ENCODE measurements at places on chromosomes 12 and 14.

GRCh38 chr14:102507081-102507856 is 2.3 kb downstream of the ANKRD9 start:
- DNase-seq, result no peak

DNA sequence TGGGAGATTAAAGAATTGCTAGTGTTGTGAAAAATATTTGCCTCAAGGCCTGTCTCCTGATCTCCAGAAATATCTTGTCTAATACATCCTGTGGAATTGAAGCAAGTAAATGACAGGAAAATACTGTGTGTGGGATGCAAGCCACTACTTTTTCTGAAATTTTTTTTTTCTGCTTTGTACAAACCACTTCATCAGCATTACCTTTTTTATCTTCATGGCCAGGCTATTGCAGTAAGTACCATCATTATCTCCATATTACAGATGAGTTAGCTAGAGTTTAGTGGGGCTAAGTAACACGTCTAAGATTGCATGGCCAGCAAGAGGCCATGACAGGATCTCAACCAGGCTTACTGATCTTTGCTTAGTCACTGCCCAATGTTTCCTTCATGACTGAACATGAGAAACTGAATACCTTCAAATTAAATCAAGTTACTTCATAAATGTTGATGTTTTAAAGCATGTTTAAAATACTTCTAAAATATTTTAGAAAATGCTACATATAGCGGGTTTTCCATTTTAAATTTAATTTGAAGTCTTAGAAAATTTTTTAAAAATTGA is 273.7 kb downstream of the SLC6A15 start:
- no peak for DNase-seq

DNA sequence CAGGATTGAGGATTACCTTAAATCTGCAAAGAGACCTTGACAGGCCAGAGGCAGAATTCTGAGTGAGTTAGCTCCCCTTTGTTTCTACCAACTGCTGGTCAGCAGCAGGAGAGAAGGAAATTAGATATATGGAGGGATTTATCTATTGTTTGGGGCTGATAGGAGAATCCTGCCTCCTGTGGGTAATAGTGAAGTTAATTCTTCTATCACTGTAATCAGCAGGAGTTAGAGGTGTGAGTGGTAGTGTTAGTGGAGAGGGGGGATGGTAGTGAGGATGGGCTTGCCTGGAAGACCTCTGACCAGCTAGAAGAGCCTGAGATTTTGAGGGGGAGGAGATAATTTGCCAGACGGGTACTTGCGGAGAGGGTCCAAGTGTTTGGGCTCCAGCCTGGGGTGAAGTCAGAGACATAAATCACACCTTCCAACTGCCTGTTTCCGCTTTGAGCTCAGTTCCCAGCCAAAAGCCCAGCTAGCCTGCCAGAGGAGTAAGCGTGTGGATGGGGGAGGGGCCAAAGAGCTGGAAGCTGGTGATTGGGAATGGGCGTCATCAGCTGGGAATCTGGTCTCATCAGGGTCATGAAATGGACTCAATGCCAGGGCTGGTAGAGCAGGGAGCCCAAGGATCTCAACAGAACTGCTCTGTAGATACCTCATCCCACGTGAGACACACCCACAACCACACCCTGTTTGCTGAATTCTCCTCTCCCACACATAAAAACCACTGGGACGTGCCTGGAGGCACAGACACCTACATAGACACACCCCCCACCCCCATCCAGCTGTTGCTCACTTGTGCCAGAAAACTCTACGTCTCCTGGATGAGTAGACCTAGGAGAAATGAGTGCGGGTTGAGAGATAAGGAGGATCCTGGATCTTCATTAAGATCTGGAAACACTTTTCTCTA is 13.1 kb upstream of the ITGA5 start:
- no peak for DNase-seq

DNA sequence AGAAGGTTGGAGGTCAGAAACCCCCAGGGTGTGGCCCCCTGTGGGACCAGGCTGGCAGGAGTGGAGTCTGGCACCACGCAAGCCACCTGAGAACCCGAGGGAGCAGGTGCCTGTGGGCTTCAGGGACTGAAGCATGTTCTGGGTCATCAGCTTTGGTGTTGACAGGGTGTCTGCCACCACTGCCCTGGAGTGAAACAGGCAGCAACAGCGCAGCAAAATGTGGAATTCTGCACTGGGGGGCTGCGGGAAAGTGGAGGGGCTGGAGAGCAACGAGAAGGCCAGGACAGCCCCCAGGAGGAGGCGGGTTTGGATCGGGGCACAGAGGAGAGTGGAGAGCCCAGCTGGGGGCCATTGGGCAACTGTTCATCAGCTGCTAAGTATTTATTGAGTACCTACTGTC is 15.9 kb downstream of the PHETA1 start:
- no peak for DNase-seq

GRCh38 chr12:109539508-109539907 is 33.8 kb downstream of the MMAB start:
- DNase-seq, result no peak

GRCh38 chr14:87990682-87991081 is 2.3 kb downstream of the GALC start:
- DNase-seq, result no peak

DNA sequence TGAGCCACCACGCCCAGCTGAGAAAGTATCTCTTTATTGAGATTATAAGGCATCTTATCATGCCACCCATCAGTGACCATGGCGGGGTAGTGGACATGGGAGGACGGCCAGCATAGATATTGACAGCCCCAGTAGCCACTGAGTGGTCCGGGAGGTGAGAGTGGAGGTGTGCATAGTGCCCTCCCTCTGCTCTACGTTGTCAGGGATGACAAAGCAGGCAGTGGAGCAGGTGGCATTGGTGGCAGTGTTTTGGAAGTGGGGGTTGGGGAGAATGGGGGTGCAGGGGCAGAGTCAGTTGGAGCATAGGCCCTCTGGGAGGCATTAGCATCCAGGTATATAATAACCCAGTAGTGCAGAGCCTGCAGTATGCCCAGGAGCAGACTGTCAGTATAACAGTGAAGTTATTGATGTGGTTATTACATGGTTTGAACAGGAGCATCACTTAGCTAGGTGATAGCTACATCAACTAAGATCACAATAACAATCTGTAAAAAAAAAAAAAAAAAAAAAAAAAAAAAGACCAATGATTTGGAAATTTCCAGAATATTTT is 41.1 kb downstream of the GNG2 start:
- no peak for DNase-seq

DNA sequence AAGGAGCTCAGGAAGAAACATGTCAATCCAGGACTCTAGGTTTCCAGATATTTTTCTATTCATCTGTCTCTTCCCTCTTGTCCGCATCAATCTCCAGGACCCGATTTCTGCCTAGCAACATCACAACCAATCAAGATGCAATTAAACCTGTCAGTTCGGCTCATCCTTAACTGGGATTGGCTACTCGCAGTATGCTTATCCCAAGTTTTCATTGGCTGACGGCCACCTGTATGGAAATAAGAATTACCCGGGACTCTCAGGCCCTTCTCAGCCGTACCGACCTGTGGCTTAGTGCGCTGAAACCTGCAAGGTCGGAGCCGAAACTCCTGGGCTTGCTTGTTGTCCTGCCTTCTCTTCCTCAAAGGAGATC is 20.4 kb upstream of the ATP5MC2 start:
- no peak for DNase-seq

DNA sequence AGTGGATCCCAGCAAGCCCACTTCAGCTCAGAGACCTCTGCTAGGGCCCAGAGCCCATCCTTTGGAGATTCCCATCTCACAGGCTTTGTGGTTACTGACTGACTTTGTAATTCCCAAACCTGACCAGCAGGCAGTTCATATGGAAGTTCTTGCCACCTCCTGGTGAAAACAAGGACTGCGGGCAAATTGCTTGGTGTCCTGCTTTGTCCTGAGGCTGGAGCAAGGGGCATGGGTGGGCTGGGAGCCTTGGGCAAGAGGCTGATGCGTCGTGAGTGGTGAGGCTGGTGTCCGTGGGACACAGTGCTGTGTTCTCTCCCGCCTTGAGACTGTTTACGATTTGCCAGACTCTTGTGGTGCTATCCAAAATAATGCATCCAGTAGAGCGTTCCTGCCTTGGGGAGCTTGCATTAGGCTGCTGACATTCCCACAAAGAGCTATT is 91.0 kb downstream of the LRRC74A start:
- DNase-seq, result no peak

GRCh38 chr12:105212438-105212837 is 23.5 kb downstream of the APPL2 start:
- DNase-seq, result no peak

GRCh38 chr12:104699489-104700190 is 242.9 kb downstream of the CHST11 start:
- no peak for DNase-seq

All from Panc1 (cell line).